Activated gamma-delta T cell treated with Interleukin-2 at 50 U/mL for 16 hours (primary cell): ENCODE measurements at places on chromosomes 1 and 21.
A peak's percentile ranks its signal among the peaks of the same experiment; 100 is the strongest.

- no peak for DNase-seq
Measured at GRCh38 chr1:86487811-86488141, 19.0 kb downstream of the CLCA1 start.

GRCh38 chr1:31839662-31840343 lies 24.0 kb upstream of the SPOCD1 start:
- DNase-seq: no peak

- no peak for DNase-seq
Measured at GRCh38 chr1:225710804-225711203, 57.9 kb upstream of the ENAH start.

DNA sequence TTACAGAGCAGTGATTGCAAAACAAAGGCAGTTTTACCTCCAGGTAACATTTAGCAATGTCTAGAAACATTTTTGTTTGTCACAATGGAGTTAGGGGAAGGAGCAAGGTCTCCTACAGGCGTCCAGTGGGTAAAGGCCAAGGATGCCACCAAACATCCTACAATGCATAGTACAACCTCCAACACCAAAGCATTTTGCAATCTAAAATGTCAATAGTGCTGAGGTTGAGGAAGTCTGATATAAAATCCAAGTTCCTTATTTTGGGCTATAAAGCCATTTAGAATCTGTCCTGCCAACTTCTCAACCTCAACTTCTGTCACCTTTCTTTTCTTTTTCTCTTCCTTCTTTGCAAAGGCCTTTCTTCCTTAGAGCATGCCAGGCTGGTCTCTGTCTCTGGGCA lies 111.2 kb downstream of the FASLG start:
- DNase-seq: no peak

DNA sequence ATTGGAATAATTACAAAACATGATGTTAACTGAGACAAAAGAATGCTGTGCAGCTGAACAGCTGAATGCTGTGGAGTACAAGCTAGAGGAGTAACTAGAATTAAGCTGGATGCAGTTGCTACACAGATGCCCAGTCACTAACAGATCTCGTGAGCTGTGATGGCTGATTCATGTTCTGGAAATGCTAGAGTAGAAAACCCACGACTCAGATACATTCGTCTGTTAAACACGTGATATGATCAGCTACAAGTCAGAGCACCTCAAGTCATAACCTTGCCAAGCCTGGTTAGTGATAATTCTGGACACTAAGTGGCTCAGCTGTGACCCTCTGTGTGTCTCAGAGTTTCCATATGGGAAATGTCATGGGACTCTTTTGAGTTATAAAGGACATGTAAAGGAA lies 89.7 kb upstream of the ESRRG start:
- DNase-seq: no peak

DNA sequence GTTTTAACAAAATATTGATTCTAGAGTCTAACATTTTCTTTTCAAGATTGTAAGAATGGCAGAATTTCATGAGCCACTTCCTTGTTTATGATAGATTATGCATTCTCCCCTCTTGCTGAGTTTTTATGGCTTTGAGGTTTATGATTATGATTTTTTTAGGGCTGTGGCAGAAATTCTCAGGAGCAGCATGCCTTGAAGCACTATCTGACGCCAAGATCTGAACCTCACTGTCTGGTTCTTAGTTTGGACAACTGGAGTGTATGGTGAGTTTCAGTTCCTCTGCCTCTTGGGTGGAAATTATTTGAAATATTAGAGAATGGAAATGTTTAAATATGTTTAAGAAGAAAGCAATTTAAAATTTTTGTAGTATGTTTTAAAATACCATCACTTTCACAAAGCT lies 10.2 kb downstream of the USP16 start:
- DNase-seq: no peak

DNA sequence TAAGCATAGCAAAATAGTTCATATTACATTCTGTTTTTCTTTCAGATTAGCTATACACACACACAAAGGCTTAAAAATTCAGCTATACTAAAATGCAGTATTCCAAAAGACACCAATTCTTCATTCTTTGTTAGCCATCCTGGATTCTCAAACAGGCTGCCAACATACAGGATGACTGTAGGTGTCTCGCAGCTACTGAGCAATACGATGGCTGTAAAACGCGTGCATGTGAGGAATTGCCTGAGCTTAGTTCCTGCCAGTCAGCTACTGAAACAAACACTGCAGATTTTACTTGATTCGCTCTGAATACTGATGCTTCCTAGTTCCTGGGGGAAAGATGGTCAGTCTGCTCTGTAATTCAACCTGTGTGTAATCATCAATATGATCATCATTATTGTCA lies 24.7 kb upstream of the HMGN1 start:
- no peak for DNase-seq

DNA sequence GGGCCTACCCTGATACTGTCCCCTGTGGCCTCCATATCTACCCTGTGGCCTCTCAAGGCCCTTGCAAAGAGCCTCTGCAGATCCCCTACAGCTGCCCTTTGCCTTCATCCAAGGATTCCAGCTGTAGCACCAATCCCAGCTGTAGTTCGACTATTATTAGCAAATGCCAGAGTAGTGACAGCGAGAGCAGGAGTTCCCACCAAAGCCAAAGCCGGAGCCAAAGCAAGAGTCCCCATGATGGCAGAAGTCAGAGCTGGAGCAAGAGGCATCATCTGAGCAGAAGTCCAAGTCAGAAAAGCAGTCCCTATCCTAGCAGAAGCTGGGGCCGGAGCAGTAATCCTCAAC lies 2.7 kb downstream of the NSUN4 start:
- no peak for DNase-seq

GRCh38 chr1:193479187-193479586 lies 292.8 kb upstream of the B3GALT2 start:
- peak; percentile 79 for DNase-seq

GRCh38 chr1:216183007-216183406 lies 240.2 kb downstream of the USH2A start:
- DNase-seq: no peak

- DNase-seq: peak; percentile 34
Measured at GRCh38 chr1:155127105-155127966, at the start of gene EFNA1. EFNA1 (plus strand) TSS chr1:155127876; CDS start chr1:155127978, 102 bp downstream.

DNA sequence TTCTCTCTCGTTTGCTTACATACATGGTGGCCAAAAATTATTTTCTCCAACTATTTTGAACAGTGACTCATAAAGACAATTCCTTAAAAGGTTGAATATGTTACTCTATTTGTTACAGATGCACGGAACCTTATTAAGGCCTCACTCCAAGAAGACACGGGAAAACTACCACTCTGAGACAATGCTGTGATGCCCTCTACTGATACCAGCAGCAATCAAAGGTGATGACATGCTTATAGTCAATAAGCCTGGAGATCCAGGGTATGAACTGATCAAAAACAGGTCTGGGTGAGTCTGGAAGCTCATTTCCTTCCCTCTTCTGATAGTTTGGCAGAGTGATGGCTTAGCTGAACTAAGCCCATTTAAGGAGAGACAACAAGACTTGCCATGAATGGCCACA lies 563.0 kb downstream of the LRRIQ3 start:
- no peak for DNase-seq

- no peak for DNase-seq
Measured at GRCh38 chr1:42793824-42794223, 9.0 kb downstream of the TMEM269 start.

DNA sequence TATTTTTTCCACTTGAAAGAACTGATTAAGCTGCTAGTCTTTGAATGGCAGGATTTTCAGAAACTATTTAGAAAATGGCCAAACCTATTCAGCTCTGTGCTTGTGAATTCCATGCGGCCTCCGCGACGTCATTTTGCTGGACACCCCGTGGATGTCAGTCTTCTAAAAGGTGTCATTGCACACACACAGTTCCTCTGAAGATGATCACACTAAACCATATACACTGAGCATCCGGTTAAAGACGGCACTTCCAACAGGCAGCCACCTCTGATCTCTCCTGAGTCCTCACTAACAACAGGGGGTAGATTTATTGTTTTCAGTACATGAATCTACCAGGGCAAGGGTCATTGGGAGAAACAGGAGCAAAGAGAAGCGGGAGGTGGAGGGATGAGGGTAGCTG lies 9.1 kb downstream of the CFAP74 start:
- DNase-seq: no peak

DNA sequence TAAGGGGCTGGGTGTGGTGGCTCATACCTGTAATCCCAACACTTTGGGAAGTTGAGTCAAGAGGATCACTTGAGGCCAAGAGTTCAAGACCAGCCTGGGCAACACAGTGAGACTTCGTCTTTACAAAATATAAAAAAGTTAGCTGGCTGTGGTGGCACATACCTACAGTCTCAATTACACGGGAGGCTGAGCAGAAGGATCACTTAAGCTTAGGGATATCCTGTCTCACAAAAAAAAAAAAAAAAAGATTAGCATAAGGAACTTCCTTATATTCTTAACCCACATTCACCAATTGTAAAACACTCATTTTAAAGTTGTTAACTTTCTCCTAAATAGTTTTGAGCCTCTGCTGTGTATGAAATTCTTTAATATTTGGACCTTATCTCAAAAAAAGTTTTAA lies 53.1 kb downstream of the ABCD3 start:
- DNase-seq: no peak

GRCh38 chr1:162674034-162674608 lies 41.9 kb downstream of the DDR2 start:
- DNase-seq: no peak

DNA sequence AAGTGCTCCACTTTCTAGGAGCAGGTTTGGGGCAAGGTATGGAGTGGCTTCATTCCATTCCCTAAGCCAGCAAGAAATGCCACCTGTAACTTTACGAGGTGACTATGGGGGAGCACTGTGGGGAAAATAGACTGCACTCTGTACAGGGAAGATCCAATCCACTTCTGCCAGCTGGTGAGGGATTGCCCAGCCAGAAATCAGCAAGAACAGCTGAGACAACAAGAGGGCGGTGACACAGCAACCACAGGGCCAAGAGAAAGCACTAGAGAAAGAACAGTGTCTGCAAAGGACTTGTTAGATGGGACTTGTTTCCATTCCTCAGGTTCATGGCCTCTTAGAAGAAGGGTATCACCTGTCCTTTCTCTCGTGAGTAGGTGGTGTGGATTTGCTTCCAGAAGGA lies 19.6 kb downstream of the CAPN8 start:
- no peak for DNase-seq

DNA sequence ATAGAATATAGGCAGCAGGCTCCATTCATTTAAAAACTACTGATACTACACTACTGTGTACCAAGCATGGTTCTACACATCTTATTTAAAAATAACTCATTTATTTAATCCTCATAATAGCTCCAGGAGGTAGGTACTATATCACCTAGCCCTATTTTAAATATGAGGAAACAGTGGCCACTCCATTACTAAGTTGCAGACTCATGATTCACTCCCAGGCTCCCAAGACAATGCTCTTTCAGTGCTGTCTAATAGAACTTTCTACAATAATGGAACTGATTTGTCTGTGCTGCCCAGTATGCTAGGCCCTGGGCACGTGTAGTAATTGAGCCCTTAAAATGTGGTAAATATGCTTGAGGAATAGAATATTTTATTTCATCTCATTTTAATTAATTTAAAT lies 357.1 kb downstream of the LTN1 start:
- no peak for DNase-seq

GRCh38 chr1:32219022-32219421 lies 3.1 kb downstream of the TMEM234 start:
- DNase-seq: no peak

DNA sequence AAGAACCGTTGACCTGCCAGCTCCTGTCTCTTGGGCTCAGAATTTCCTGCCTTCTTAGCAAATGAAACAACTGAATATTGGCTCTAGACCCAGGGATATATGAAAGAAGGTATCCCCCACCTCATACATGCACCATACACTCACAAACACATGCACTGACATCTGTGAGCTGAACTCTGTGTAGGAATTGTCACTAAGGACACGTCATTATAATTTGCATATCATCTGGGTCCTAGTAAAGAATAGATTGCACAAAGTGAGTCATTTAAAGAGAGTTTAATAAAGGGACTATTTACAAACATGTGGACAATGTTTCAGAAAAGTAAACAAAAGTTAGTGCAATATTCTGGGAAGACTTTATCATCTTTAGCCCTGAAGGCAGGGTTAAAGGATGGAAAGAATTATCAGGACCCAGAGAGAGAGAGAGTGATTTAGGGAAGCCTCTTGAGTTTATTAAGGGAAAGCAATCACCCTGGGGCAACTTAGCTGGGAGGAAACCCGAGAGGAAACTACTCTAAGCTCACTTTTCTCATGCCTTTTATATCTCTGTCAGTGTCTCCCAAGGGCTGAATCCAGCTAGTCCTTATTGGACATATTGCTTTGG lies 74.1 kb upstream of the PLA2G4A start:
- DNase-seq: no peak
